HTR-8/SVneo (cell line): ENCODE measurements at places on chromosomes 3 and 15.

- DNase-seq, result no peak
These were observed 4.4 kb upstream of the BRPF1 start for GRCh38 chr3:9727041-9727595.

DNA sequence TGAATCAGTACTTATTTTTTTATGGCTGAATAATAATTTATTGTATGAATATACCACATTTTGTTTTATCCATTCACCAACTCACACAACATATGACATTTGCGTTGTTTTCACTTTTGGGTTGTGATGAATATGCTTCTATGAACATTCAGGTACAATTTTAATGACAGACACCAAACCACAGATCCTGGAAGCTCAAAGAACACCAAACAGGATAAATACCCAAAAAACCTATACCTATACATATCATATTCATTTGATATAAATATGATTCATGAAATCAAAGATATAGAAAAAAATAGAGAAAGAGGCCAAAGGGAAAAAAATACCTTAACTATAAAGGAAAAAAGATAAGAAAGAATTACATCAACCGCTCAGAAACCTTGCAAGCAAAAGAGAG lies 35.8 kb downstream of the FAM240A start:
- DNase-seq, result no peak

DNA sequence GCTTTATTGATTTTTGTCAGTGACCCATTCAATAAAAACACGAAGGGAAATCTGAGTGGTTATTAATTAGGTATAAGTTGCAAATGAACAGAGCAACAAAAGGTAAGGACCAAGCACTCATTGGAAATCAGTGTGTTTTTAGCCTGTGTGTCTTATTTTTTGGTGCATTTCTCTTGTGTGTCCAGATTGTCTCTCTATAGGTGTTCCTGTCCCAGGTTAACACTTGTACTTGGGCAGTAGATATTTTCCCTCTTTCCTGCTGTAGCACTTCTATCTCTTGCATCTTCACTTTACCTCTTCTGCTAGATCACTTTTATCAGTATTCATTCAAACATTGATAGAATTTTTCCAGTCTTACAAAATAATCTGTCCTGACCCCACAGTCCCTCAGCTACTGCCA lies 37.0 kb downstream of the MAPK6 start:
- DNase-seq, result no peak

DNA sequence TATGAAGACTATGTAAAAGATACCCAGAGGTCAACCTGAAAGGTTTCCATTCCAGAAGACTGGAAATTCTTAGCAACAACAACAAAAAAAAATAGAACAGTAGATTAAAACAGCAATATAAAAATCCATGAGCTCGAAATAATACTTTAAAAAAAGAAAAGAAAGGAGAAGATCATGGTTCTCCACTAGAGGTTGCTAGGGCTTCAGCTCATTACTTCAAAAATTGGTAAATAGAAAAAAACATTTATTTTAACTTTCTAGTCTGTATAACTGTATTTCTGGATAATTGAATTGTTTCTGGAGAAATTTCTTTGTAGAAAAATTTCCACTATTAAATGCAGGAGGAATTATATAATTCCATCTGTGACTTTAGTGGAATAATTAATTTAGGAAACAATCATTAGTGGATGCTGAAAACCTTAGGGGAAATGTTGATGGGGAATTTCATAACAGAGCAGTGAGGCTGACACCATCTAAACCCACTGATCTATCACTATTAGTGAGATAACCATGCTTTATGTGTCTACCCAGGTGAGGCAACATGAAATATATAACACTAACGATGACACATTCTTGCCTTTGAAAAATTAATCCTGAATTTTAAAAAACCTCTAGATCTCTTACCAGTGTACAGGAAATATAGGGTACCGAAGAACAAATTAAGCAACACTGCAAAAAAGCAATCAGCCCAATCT lies 62.5 kb upstream of the SNRK start:
- no peak for DNase-seq

- DNase-seq, result no peak
These were observed 160.9 kb downstream of the TIGIT start for GRCh38 chr3:114454551-114455251.

DNA sequence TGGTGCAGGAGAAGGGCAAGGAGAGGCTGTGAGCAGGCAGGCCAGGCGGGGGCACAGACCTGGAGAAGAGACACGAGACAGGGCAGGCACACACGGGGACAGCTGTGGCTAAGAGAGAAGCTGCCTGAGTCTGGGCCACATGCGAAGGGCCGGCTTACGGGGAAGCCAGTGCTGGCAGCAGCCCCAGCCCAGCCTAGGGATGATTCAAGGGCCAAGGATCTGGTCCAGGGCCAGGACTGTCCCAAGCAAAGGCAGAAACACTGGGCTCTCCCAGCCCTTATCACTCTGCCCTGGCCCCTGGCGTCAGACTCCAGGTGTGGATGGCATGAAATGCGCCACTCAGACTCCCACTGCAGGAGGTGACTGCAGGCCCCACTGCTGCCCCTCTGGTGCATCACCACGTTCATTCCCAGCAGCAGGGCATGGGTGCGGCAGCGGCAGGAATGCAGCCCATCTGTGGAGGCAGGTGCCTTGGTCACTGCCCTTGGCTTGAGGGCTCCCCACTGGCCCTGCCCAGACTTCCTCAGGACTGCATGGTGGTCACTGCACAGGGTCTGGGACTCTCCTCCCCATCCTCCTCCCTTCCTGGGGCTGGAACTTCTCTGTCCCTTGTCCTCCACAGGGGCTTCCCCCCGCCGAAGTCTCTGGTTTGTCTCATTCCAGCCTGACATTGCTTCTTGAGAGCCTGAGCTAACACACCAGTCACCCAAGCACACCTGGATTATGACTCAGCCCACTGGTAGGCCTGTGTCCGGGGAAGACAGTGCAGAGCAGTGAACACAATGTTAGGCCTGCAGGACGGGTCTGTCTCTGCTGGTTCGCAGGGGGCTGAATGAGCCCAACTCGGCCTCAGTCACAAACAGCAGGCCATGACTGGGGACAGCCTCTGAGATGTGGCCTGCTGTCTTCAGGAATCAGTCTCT lies 69.3 kb downstream of the TBC1D2B start:
- DNase-seq, result no peak

DNA sequence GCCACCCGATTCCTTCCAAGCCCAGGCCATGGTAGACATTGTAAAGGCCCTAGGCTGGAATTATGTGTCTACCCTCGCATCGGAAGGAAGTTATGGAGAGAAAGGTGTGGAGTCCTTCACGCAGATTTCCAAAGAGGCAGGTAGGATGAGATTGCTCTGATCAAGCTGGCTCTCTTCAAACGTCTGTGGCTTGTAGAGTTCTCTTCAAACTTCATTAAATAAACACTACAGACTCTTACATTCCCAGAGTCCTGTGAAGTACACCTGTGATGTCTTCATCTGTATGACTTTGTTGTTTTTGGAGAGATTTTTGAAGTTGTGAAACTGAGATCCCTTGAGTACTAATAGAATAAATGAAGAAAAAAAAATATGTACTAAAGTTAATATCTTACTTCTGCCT lies 285.6 kb downstream of the GRM7 start:
- DNase-seq, result no peak

DNA sequence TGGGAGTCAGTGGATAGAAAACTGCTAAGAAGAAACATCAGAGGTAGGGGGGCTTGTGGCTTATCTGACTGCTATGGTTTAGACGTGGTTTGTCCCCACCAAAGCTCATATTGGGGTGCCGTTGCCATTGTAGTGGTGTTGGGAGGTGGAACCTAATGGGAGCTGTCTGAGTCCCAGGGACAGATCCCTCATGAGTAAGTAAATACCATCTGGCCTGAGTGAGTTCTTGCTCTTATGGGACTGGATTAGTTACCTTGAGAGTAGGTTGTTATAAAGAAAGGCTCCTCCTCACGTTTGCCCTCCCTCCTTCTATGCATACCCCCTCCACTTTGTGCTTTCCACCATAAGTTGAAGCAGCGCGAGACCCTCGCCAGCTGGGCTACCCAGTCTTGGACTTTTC lies 53.4 kb upstream of the VILL start:
- DNase-seq, result no peak

- DNase-seq, result no peak
These were observed 53.9 kb upstream of the TTC14 start for GRCh38 chr3:180548050-180548449.

GRCh38 chr3:46844881-46845312 lies 18.3 kb downstream of the MYL3 start:
- DNase-seq, result no peak

DNA sequence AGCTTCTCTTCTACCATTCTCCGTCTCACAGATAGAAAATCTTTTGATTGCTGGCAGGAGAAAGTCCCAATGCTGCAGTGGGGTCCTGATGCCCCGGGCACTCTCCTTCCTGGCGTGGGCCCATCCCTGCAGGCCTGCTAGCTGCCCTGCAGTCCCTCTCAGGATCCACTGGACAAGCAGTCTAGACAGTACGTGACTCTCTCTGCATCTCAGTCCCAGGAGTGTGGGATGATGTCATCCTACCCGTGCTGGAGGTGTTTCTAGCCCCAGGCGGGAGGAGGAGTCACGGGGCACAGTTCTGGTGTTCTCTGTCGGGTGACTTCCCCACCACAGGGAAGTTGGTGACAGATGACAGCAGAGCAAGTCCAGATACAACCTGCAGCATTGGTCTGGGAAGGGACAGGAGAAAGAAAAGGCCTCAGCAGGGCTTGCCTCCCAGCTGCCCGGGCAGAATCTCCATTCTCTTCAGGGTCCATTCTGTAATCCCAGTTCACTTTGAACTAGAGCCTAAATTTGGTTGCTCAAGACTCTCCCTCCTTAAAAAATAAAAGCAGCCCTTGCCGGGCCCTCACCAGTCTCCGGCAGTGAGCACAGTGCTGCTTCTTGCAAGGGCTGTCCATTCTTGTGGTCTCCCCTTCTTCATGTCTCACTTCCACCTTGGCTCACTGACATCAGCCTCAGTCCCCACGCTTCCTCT lies 30.6 kb downstream of the SLC28A1 start:
- peak; percentile 86 for DNase-seq

GRCh38 chr3:114675104-114675503 lies 381.3 kb downstream of the TIGIT start:
- no peak for DNase-seq

DNA sequence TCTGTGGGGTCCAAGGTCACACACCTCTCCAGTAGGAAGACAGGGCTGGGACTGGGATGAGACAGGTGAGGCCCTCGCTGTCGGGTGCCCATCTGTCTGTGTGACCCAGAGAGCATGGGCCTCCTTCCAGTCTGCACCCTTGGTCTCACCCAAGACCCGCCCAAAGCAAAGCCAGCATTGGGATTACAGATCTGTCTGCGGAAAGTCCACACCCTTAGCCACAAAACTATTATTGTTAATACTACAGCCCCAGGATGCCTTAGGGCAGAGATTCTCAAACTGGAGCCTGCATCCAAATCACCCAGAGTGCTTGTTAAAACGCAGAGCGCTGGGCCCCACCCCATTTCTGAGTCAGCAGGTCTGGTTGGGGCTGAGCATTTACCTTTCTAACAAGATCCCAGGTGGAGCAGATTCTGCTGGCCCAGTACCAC lies 58.5 kb upstream of the ZNF148 start:
- DNase-seq, result no peak

GRCh38 chr3:150038830-150039229 lies 68.1 kb upstream of the PFN2 start:
- no peak for DNase-seq

DNA sequence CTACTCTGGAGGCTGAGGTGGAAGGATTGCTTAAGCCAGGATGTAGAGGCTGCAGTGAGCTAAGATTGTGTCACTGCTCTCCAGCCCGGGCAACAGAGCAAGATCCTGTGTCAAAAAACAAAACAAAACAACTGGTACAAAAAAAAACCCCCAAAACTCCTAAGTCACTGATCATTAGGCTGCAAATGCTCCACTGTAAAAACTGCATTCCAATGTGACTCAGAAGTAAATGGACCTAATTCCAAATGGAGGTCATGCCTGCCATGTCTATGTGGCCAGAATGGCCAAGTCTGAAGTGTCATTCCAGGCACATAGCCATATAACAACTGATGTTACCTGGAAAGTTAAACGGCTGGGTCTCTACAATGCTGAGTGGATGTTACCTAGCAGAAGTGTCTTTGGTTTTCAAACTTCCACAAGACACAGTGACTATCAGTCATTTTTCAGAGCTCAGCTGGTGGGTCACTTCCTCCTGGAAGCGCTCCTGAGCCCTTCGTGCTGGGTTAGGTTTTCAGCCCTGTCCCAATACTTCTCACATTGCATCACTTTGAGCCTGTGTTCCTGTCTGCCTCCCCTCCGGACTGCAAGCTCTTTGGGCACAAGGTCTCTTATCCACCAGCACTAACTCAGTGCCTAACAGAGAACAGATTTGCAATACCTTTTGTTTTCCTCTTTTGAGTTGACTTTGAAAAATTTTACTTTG lies 10.6 kb downstream of the FSTL1 start:
- no peak for DNase-seq

GRCh38 chr3:43692085-43692855 lies 1.5 kb downstream of the ABHD5 start:
- DNase-seq, result no peak

- DNase-seq, result no peak
These were observed 90.6 kb upstream of the UMPS start for GRCh38 chr3:124639406-124640237.

- DNase-seq, result no peak
These were observed 9.5 kb downstream of the MTHFS start for GRCh38 chr15:79887054-79887930.

DNA sequence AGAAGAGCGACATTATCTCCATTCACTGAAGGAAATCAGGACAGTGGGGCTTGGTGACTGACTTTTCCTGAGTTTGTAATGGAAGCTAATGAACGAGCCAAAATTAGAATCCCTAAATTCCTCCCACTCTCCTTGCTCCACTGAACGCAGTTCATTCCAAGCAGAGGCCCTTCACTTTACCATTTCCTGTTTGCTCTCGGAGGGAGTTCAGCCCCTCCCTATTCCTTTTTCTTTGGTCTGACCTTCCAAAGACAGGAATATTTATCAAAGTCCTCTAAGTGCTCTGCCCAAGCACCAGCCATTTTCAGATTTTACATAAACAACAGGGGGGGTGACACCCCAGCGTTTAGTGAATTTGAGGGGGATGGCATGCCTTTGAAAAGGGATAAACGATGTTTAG lies 24.0 kb upstream of the PTPRG start:
- DNase-seq, result no peak

DNA sequence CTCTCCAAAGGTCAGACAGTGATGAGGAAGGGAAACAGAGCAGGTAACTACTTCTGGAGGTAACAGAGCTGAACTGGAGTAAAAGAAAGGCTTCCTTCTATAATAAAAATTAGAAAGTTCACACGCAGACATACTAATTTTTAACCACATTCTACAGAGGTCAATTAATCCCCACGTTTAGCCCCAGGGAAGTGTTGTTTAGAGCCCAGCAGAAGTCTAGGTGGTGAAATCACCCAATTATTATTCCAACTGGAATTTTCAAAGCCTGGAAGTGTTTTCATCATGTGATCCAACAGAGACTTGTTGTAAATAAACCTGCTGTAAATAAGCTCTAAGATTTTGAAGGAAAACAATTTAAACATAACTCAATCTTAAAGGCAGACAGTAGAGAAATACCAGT lies 6.8 kb downstream of the ALDH1A2 start:
- DNase-seq, result no peak

DNA sequence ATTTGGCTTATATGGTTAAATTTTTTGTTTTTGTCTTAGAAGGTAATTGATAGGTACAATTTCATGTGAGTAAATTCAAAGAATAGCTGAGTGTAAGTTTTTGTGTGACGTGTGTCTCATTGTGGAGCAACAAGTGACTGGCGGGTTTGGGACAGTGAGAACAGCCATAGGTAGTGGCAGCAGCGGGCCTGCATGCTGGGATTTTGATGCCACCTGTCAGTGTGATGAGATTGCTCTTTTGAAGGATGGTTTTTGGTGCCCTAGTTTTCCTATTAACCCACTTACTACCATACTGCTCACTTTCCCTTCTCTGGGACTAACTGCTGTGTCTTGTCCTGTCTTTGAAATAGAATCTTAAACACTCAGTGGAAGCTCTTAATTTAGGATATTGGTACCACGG lies 522.6 kb downstream of the NAALADL2 start:
- DNase-seq, result no peak
